ENCODE measurements at places on chromosomes 2 and 18.

GRCh38 chr2:178796079-178796677, 11.0 kb downstream of the TTN start:
- DNase-seq = no peak

DNA sequence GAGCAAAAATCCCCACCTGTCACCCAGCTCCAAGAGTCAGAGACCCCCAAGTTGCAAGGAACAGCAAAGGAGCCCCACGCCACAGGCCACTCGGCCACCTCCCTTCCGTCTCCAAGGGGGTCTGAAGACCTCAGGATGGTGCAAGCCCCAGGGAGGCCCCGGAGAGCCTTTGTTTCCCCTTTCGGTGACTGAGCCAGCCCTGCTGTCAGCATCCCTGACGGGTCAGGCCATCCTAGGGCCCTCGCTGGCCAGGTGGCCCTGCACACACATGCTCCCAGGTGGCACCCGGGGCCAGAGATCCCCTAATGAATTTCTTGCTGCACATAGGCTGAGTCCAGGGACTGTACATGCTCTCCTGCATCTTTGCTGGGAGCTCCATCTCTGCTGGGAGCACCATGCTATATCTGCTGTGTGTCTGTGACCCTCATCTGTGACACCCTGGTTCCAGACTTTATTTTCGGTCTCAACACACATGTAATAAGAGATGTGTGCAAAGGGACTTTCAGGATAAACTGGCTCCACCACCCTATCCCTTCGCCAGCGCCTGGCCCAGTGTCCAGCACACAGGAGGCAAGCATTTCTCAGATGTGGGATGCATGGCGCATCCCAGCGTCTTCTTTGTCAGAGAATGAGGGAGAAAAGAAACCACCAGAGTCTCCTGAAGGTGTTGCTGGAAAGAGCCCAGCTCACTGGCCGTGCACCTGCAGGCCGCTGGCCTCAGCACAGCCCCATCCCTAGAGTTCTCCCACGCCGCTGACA, 27.4 kb downstream of the ADI1 start:
- no peak for DNase-seq

DNA sequence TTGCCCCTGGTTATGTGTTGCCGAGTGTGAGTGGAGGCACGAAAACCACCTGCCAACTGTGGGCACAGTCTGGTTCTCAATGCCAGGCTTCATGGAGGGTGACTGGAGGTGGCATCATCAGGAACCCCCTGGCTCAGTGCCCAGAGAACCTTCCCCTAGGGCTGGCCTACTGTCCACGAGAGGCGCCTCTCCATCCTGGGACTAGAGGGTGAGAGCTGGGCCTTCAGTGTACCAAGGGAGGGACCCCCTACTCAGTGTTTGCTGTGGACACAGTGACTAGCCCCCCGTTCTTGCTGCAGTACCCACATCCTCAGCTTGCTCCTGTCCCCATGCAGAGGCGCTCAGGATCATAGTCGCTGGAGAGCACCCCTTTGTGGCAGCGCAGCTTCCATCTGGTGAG, 202.6 kb downstream of the HDAC4 start:
- no peak for DNase-seq

GRCh38 chr2:159201360-159202063, 85.0 kb downstream of the WDSUB1 start:
- DNase-seq = no peak

- no peak for DNase-seq
These were observed 29.4 kb downstream of the PLEKHM3 start for GRCh38 chr2:207995887-207996286.

DNA sequence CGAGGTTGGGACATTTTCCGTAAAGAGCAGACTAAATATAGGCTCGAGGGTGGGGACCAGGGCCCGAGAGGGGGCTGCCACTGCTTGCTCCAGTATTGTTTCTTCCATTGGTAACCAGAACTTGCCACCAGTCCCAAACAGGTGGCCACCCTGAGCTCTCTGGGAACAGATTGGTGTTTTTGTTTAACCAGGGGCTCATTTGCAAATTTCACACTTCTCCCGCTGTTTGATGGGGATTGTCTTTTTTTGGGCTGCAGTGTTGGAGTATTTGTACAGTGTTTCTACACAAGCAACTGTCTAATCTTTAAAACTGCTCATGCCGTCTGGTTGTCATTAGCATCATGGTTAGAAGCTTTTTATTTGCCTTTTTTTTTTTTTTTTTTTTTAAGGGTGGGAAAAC, 8.5 kb downstream of the AGAP1 start:
- no peak for DNase-seq

DNA sequence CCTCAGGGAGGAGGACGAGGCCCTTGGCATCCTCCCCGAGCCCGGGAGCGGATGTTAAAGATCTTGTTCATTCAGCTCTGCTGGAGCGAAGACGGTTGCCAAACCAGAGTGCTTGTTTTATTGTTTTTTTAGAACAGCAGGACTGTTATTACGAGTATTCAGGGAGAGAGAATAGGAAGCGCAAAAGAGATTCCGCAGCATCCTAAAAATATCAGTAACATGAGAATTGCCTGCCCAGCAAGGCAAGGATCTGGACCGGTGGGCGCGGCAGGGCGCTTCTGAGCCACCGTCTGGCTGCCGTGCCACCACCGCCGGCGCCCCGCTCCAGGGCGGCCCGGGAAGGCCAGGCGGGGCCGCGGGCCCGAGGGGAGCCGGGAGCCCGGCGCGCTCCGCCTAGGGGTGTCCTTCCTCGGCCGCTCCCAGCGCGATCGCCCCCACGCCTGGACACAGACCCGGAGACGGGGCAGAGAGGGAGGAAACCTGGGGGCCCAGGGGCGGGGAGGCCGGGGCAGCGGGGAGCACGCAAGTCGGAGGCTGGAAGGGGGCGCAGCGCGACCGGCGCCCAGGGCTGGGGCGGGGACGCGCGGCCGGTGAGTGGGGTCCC, 843 bp downstream of the CYS1 start:
- DNase-seq = peak; percentile 76

DNA sequence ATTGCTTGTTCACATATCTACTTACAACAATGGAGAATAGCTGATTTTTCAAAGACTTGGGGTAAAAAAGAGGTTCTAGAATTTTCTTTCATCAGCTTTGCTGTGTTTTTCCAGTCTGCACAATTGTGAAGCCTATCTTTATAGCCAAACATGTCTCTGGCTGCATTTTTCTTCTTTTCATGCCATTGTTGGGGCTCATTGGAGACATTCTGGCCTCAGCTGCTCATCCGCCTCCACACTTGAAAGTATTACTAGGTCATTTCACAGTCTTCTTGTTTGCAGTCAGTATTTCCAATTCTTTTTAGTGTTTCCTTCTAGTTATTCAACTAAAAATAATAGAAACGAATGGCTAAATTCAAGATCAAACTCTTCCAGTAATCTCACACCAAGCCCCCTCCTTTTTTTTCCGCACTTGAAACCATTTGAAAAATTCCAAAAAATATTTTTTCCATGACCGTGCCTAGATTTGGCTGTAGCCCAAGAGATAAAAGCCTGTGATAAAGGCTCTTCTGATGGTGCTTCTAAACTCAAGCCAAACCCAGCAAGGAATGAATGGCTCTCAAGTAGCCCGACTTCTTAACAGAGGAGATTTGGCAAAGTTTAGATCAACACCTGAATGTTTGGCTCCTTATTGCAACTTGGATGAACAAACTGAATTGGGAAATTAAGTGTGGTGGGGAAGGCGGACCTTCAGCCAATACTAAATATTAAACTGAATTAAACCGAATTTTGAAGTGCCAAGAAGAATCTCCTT, 103.4 kb downstream of the NRP2 start:
- DNase-seq = no peak

DNA sequence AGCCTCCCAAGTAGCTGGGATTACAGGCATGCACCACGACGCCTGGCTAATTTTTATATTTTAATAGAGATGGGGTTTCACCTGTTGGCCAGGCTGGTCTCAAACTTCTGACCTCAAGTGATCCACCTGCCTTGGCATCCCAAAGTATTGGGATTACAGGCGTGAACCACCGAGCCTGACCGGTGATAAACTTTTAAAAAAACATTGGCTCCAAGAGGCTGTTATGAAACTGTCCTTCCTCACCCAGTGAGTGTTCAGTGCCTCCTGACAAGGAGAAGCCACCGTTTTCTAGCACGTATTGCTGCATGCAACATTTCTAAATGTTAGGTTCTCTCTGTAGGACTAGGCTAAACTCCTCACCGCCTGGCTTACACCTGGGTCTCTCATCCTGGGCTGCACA, 63.3 kb downstream of the EDAR start:
- no peak for DNase-seq

GRCh38 chr2:60368456-60368855, 185.0 kb downstream of the BCL11A start:
- DNase-seq = no peak

- DNase-seq = no peak
These were observed 283.3 kb upstream of the THUMPD2 start for GRCh38 chr2:40062381-40062780.

- no peak for DNase-seq
These were observed 117.7 kb upstream of the SETBP1 start for GRCh38 chr18:44562986-44563385.

DNA sequence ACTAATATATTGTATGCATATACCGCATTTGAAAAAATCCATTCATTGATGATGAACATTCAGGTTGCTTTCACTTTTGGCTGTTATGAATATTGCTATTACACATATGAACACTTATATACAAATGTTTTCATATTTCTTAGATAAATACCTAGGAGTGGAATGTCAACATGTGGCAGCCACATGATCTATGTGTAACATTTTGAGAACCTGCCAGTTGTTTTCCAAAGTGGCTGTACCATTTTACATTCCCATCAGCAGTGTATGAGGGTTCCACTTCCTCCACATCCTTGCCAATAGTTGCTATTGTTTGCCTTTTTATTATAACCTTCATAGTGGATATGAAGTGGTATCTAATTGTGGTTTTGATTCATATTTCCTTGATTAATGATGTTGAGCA, 40.5 kb downstream of the CCDC85A start:
- DNase-seq = no peak

DNA sequence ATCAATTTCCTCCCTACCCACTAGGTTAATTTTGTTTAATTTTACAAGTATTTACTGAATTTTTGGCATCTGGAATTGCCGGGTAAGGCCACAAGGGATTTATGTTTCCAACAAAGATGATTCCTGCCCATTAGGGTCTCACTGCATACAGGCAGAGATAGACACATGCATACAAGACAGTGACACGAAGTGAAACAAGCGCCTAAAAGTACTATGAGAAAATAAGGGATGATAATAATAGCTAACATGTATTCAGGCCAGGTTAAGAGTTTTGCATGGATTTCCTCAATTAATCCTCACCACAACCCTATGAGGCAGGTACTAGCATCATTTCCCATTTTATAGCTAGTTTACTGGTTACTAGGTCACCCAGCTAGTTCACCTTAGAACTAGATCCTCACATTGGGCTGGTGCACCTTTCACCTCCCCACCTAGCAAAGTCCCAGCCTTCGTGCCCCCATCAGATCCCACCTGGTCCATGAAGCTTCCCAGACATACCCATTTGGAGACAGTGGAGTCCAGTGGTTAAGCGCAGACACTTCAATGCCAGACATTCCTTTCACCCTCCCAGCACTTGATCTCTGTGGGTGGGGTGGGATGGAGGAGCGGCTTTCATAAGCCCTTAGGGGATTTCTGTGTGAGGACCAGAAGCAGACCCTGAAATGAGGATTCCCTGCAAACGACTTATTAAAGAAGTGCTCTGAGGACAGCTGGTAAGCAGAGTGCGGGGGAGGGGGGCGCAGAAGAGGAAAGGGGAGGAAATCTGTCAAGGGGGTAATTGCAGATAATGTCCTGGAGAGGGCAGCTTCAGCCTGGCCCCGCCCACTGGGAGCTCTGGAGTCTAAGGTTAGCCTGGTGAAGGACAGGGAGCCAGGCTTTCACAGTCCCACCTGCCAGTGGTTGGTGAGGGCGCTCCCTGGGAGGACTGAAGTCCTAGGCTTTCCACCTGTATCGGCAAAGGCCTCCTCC, 5.8 kb upstream of the DGUOK start:
- no peak for DNase-seq

GRCh38 chr18:8967573-8967972, 134.9 kb upstream of the NDUFV2 start:
- no peak for DNase-seq

DNA sequence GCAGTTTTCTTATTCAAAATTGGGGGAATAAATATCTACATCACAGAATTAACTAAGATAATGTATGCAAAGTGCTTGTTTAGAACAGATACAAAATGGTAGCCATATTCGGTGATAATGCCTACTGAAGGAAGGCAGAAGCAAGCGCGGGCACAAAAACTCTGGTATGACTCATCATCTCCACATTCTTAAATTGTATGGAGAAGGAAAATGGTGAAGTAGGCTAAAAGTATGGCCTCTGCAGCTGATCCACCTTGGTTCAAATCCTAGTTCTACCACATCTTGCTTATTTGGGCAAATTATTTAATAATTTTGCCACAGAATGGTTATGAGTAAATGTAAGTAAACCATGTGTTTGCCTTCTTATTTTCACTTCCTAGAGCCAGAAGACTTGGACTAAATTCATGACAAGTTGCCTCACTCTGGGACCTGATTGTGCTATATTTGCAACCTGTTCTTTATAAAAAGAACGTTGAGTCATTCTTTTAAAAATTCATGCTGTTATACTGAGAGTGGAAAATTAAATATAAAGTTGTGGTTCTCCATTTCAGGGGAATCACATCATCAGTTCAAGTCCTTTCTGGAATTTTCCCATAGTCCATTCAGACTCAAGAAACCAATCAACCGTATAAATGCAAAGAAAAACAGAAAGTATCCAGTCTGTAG, 9.0 kb upstream of the CDK15 start:
- no peak for DNase-seq

GRCh38 chr2:9994462-9994861, 43.0 kb downstream of the GRHL1 start:
- no peak for DNase-seq

DNA sequence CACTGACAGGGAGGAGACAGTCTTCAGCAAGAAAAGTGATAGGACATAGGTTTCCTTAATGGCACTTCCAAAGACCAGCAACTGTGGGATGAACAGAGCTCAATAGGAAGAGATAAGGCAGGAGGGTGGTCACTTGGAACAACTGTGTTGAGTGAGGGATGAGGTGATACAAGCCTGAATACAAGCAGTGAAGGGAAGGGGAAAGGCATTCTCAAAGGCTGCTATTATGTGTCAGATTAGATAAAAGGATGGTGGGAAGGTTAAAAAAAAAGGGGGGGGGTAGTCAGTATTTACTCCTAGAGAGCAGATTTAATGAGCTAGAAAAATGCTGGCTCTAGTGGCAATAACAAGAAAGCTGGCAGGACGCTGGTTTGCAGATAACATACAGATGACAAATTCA, 25.7 kb downstream of the CCBE1 start:
- no peak for DNase-seq

GRCh38 chr2:88355486-88355885, 97.0 kb downstream of the FOXI3 start:
- DNase-seq = no peak

- DNase-seq = no peak
These were observed 40.4 kb upstream of the MAL start for GRCh38 chr2:94984964-94985575.

- peak; percentile 41 for DNase-seq
These were observed 8.6 kb upstream of the RNF152 start for GRCh38 chr18:61901323-61901986.

DNA sequence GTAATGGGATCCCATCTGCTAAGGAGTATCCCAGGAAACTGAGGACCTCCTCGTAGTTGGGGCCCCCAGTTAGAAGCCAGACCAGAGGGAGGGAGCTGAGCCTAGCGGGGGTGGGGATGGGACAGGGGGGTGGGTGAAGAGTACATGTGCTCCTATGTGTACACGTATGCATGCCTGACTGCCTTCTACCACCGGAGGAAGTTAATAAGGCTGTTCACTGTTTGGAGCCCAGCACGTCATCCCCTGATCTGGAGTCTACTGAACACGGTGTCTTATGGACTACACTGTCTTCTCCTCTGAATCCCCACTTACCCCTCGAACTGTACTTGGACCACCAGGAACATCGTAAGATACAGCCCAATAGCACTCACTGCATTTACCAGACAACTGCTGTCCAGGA, 68.5 kb downstream of the SFXN5 start:
- DNase-seq = no peak
